ENCODE measurements at places on chromosomes 6 and 20.

DNA sequence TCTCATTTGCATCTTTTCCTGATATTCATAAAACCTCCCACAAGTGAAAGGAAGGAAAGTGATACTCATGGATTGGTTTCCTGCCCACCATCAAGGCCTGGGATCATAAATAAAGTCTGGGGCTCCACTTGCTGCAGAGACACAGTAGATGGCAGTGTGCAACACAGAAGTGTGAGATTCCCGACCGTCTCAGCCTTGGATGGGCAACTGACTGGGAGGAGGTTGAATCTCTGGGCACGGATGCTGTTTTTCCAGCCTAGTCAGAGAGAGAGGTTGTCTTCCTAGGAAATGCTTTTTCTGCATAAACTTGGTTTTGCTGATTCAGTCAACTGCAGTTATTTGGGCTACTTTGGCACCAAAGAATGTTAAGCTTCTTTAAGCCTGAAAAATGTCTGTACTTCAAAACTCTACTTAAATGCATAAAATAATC is 9.9 kb upstream of the RFPL4B start:
- no peak for DNase-seq

DNA sequence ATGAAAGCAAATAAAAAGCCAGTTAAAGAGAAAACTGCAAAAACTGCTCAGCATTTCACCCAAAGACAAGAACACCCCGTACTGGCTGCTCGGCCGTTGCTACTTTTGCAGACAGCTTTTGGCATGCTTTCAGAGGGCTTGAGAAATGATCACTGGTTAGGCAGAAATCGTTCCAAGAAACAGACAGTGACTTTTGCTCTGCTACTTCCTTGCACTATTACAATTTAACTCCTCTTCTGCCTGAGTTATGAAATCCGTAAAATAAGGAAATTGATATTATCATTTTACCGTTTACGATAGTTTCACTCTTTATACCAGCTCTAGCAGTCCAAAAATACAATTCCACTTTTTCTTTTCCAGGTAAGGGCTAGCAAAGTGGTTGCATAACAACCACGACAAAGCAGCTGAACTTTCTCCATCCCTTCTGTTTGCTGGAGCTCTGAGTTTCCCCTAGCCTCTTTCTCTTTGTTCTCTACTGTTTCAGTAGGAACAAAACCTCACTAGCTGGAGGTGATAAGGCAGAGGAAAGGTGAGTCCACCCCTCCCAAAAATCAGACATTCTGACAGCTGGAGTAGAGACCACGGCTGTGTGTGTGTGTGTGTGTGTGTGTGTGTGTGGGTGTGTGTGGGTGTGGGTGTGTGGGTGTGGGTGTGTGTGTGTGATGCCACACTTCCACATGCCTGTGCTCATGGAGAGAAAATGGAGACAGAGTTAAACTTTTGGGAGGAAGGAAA is 191.8 kb upstream of the RREB1 start:
- DNase-seq = no peak

DNA sequence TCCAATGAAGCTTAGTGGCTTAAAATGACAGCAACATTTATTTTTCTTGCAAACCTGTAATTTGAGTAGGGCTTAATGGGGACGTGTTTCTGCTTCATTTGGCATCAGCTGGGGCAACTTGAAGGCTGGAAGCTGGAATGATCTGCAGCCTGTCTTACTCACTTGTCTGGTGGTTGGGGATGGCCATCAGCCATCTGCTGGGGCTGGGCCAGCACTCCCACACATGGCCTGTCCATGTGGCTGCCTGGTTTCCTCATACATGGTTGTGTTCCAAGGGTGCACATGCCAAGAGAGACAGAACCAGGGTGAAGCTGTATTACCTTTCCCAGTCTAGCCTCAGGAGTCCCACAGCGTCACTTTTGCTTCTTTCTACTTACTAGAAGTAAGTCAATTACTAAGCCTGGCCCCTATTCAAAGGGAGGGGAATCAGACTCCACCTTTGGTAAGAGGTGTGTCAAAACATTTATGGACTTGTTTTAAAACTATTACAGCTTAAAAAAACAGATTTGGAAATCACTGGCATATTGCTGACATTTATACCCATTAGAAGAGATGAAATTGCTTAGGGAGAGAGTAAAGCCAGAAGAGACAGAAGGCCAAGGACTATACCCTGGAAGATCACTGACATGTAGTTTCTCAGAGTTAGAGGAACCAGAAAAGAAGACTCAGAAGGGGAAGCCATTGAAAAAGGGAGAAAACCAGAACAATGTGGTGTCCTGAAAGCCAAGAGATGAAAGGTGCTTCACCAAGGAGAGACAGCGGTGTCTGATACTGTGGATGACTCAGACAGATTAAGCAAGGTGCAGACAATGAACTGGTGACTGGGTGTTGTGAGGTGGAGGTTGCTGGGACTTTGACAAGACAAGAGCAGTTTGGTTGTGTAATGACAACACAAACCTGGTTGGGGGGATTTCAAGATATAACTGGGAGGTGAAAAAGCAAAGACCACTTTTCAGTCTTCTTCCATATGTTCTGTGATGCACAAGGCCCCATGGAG is 345.2 kb downstream of the GJA1 start:
- no peak for DNase-seq

DNA sequence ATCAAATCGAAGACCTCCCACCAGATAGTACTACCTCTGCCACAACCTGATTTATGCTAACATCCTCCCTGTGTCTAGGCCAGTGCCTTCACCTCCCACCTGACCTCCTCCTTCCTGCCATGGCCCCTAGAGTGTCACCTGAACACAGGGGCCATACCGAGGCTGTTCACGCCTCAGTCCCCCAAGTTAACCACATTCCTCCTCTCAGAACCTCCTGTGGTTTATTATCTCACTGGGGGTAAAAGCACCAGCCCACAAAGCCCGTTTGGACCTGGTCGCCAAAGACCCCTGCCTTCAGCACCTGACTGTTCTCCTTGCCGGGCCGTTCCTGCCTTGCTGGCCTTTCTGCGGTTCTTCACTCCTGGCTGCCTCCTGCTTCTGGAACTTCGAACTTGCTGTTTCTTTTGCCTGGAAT is 13.7 kb downstream of the MAS1 start:
- no peak for DNase-seq

GRCh38 chr6:31769684-31770371 is 7.3 kb downstream of the VWA7 start:
- peak; percentile 87 for DNase-seq

DNA sequence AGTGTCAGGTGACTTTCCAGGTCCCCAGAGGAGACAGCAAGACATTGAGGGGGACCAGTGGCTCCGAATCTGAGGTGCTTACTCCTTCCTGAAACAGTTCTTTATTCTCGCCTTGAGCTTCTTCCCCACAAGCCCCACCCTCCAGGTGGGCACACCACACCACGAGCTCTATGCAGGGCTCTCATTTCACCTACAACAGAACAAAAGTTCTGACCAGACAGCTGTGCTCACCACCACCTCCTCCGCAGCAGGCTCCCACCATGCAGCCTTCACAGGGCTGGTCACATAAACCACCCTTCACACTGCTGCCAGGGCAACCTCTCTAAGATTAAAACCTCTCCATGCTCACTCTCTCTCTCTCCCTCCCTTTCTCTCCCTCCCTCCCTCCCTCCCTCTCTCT is 384.5 kb upstream of the ARID1B start:
- DNase-seq = no peak

- no peak for DNase-seq
These were observed 108.4 kb upstream of the MAP3K7 start for GRCh38 chr6:90695316-90695715.

DNA sequence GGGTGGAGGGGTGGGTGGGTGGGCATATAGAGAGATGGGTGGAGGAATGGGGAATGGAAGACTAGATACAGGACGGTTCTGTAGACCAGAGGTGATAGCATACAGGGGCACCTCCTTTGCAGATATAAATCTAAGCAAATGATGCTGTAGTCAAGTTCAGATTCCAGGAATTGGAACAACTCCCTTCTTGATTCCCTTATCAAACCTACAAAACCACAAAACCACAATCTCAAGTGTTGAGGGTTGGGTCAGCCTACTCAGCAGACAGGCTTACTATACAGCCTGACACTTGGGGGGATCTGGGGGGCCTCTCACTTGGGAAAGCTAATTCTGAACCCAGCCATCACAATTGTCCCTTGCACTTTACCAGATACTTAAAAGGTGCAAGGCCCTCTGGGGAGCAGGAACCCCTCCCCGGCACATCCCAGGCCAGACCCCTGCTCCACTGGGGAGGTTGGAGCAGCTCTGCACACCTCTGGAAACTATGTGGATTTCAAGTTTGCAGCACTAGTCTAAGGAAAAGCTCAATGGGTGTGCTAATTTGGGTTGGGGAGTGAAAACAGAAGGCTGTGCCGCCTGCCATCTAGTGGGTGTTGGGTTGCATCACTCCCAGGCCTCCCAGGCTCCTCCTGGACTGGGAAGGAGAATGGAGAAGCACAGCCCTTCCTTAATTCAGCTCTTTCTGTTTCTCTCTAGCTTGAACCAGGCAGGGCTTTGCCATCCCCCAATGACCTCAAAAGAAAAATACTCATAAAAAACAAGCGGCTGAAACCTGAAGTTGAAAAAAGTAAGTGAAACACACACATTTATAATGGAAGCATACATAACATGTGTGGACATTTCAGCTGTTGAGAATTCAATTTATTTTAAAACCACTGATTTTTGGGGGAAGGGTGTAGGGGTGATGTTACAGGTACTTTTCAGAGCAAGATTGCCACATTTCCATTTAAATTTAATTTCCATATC is 121.2 kb upstream of the LAMP5 start:
- peak; percentile 1 for DNase-seq

All from CD4-positive, alpha-beta T cell treated with Interleukin-10 for 1 hour (primary cell).